Bronchial smooth muscle cell (primary cell): ENCODE measurements at places on chromosomes 1 and 21. TPM values are rescaled to one million over a fixed set of nuclear protein-coding genes. Genes with fewer than 3 reads are reported as not detected.

CDC42BPA gene
- total RNA-seq, result 33.3 and 42.1 TPM in 2 replicates

C1orf174 gene
- total RNA-seq, result 18.8 and 31.1 TPM in 2 replicates

ARHGEF11 gene
- 20.3 and 26.0 TPM in 2 replicates for total RNA-seq

ADGRL4 gene
- total RNA-seq, result 0.77 and 8.2 TPM in 2 replicates

AQP10 gene
- not detected in 2 replicates for total RNA-seq

SLC19A1 gene
- total RNA-seq, result 0.94 and 2.2 TPM in 2 replicates

BRDT gene
- not detected in 2 replicates for total RNA-seq

RGSL1 gene
- total RNA-seq, result 0.32 TPM in 1 of 2 replicates, not detected in the other

HSPA6 gene
- 4.4 and 8.4 TPM in 2 replicates for total RNA-seq

TFF2 gene
- not detected in 2 replicates for total RNA-seq
